ENCODE measurements at places on chromosomes 2 and 18.

DNA sequence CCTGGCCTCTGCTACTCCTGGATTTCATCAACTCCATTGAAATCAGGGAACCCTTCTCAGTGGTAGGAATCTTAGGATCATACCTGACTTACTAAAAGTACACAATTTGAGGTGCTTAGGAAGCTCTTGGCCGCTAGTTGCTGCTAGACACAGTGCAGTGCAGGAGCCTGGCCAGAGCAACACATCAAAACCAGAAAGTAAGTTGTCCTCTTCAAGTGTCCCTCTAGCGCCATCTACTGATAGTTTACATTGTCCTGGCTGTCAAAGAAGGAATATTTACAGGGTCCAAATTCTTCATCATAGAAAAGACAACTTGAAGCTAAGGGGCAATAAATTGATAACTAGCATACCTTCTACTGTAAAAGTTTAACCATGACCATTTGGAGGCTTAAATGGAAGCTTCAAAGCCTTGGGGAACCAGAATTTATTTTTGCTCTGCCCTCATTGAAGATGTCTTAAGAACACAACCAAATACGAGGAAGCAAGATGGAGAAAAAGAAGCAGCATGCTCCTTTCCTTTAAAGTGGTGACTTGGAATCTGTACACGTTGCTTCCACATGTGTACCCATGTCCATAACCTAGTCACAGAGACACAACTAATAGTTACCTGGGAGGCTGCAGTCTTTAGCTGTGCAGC is 889.1 kb upstream of the GCFC2 start:
- peak; percentile 4 for DNase-seq

- DNase-seq, result no peak
These were observed 74.0 kb upstream of the LHCGR start for GRCh38 chr2:48829569-48829968.

DNA sequence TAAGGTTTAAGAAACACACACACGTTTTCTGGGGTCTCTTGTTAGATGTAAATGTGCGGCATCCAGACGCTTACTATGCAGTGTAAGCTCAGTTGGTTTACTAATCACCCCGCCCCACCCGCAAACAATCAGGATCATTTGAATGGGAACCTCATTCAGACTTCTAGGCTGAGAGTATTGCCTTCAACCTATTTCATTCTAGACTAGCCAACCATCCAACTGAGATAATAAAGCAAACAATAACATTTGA is 1.3 kb upstream of the FIGN start:
- DNase-seq, result no peak

DNA sequence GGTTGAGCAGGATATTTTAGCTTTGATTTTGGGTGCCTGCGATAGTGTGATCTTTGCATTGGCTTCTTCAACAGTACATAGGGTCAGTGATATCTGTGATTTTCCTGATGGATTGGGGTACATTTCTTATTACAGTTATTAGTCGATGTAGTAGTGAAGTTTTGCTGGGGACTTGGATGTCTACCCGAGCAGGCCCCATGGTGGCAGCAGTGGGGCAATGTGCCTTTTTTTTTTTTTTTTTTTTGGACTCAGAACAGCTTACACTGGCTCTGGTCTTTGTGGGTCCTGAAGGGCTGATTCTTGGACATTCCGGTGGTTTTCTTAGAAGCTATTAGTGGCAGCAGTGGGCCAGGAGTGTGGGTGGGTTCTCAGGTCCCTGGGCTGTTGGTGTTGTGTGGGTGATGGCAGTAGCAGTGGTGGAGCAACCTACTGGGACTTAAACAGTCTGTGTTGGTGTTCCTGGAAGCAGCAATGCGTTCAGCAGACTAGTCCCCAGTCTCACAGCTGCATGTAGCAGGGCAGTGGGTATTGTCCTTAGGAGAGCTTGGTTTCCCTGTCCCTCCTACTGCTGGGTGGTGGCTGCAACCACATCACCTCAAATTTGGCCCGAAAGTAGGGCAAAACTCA is 53.7 kb upstream of the SLC4A10 start:
- no peak for DNase-seq

DNA sequence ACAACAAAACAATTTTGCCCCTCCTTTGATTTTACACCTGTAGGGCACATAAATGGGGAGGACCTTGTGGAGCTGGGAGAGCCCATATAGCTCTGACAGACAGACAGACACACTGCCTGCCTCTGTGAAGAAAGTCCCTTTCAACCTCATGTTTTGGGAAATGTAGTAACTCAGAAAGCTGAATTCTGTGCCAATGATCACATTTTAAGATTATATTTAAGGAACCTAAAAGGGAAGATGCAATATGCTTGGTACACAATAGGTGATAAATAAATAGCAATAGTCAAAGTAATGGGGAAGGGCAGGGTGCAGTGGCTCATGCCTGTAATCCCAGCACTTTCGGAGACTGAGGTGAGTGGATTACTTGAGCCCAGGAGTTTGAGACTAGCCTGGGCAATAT is 446.4 kb upstream of the ID2 start:
- DNase-seq, result no peak

GRCh38 chr2:56192664-56193305 is 9.0 kb downstream of the CCDC85A start:
- DNase-seq, result no peak

GRCh38 chr2:122236152-122236874 is 480.9 kb downstream of the TSN start:
- peak; percentile 16 for DNase-seq

- no peak for DNase-seq
These were observed 31.1 kb downstream of the TSHZ1 start for GRCh38 chr18:75241705-75242104.

DNA sequence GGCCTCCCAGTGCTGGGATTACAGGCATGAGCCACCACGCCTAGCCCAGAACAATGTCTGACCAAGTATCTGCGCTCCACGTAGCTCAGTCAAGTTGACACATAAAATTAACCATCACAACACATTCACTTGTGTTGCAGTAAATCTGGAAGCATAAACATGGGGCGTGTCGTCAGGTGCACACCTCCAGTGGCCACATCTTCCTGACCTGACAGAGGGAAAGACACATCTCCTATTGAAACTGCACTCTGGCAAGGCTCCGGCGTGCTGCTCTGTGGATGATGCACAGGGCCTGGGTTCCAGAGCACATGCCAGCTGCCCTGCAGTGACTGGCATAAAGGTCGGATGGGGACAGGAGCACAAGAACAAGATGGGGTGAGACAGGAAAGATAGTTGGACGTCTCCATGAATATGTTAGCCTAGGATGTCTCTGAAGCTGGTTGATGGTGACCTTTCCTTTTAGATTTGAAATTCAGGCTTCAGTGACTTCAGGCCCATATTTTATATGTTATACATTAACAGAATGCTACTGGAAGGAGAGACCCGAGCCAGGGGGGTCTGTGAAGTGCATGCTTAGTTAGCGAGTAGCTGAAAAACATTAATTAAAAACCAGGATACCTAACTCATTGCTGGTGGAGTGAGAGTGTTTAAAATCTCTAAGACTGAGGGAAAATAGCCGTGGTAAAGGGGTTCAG is 10.9 kb downstream of the IMPA2 start:
- no peak for DNase-seq

GRCh38 chr2:72325592-72326422 is 178.1 kb upstream of the CYP26B1 start:
- DNase-seq, result no peak

DNA sequence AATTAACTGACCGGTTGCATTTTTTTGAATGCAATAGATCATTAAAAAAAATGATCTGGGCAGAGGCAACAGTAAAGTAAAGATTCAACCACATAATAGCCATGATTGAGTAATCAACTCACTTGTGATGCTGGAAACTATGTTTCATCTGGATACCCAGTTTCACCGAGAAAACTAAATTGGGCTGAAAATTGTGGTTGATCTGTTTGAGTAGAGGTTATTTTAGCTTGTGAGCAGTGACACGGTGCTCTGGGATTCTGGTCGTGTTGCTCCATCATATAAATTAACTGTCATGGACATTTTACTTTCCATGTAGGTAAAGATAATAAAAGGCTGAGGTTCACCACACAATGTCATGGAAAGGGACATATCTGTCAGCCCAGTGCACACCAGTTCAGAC is 58.7 kb downstream of the CD226 start:
- no peak for DNase-seq

- DNase-seq, result no peak
These were observed 163.9 kb downstream of the TMEFF2 start for GRCh38 chr2:192030856-192031255.

GRCh38 chr2:206518997-206519396 is 75.7 kb downstream of the ADAM23 start:
- DNase-seq, result no peak

DNA sequence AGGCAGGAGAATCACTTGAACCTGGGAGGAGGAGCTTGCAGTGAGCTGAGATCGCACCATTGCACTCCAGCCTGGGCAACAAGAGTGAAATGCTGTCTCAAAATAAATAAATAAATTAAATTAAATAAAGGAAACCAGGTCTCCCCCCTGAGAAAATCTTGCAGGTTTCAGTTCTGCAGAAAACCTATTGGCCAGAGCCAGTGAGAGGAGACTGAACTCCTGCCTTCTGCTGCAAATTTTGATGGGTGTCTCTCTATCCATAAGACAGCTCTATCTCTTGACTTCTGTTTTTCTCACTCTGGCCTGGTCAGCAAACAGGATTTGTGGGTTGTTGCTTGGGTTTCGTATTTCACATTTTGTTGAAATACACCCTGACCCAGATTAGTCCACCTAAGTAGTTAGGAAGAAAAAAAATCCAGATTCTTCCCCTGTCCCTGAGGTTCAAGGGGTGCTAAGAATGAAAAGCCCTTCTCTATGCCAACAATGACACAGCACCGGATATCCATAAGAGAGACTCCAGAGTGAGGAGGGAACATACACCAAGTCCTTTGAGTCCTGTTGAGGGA is 86.7 kb upstream of the MAP4K4 start:
- DNase-seq, result no peak

- DNase-seq, result no peak
These were observed 4.0 kb downstream of the PTGR3 start for GRCh38 chr18:75204732-75205513.

DNA sequence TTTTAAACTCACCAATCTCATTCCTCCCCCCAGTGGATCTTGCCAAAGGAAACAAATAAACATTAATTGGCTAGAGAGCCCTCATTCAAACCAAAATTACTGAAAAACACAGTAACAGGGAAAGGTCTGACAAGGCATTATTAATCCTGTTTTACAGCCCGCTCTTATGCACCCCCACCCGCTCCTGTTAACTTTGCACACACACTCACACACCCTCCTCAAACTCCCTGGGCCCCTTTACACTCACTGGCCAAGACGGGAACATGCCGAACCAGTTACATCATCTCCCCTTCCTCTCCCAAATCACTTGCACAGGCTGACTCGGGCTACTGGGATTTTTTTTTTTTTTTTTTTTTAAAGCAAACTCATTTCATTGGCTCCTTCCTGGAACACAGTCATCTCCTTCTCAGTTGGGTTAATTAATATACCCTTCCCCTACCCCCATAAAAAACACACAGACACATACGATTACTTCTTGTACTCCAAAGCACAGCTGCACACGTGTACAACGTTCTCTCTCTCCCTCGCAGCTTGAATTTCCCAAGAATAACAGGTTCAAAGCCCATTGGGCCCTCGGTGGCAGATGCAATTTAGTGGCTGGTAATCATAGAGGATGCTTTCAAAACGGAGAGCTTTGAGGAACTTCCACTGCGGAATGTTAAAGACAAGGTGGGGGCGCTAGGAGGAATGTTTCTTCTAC is 31.8 kb downstream of the KLF7 start:
- DNase-seq, result peak; percentile 61

DNA sequence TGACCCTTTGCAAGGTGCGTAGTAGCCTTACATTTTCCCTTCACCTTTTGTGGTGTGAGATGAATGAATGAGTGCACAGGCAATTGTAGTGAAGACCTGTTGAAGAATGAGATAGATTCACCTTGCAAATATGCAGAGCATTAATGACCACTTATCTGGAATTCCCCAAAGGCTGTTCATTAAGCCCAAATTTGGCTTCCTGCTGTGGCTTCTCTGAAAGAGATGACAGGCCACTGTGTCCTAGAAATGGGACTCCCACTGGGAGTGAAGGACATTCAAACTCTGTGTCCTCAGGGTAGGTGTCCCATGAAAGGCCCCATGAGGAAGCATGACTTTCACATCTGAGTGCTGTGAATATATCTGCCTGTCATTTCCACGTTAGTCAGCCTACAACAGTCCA is 1821.8 kb upstream of the PIK3C3 start:
- DNase-seq, result no peak

GRCh38 chr2:134819334-134819733 is 19.1 kb upstream of the ACMSD start:
- DNase-seq, result peak; percentile 12

DNA sequence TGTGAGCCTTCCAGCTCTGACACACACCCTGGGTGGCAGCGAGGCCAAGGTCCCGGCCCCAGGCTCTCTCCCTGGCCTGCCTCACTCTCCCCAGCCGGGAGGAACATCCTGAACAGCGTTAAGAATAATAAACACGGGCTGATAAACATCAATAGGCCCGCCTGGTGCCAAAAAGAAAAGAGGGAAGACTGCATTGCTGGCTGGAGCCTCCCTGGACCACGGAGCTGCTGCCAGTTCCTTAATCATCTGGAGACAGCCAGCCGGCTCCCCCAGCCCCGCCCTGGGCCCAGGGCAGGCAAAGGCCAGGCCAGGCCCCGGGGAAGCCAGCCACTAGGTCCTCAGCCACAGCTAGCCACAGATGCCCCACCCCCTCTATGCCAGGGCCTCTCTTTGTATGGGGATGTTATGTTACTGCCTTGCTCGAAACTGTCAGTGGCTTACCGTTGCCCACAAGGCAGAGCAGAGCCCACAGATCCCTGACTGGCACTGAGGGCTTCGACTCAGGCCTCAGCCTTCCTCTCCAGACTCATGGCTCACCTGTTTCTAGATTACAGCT is 293.7 kb downstream of the DYSF start:
- no peak for DNase-seq

GRCh38 chr2:156343096-156343939 is 10.8 kb upstream of the NR4A2 start:
- DNase-seq, result no peak

DNA sequence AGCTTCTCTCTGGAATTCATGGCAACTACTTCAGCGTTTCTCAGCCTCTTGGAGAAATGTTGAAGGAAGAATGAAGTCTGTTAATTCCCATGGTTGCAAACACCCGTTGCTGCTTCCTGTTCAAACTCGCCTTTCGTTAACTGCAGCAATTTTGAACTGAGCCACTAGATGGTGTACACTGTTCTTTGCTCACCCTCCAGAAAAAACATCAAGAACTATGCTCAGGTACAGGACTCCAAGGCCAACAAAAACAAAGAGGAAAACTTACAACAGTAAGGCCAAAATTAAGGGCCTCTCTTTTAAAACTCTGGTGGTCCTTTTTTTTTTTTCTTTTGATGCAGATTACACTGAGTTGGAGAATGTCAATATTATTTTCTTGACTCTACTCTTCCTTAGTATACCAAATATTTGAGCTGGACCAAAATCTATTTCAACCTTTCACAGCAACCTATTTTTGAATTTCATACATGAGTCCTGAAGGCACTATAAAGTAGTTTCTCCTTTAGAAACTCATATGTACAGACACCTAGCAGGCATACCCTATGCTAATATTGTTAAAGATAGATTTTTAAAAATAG is 58.2 kb downstream of the KLHL14 start:
- no peak for DNase-seq

GRCh38 chr18:55627007-55627406 is 39.0 kb upstream of the TCF4 start:
- DNase-seq, result no peak

GRCh38 chr2:121888189-121888557 is 132.7 kb downstream of the TSN start:
- DNase-seq, result no peak

GRCh38 chr2:30341500-30342267 is 105.4 kb upstream of the LCLAT1 start:
- DNase-seq, result no peak

All from GM04504 (cell line).